ENCODE measurements at places on chromosomes 12 and 14.

GRCh38 chr12:41286426-41286825, 98.3 kb downstream of the PDZRN4 start:
- no peak for DNase-seq

DNA sequence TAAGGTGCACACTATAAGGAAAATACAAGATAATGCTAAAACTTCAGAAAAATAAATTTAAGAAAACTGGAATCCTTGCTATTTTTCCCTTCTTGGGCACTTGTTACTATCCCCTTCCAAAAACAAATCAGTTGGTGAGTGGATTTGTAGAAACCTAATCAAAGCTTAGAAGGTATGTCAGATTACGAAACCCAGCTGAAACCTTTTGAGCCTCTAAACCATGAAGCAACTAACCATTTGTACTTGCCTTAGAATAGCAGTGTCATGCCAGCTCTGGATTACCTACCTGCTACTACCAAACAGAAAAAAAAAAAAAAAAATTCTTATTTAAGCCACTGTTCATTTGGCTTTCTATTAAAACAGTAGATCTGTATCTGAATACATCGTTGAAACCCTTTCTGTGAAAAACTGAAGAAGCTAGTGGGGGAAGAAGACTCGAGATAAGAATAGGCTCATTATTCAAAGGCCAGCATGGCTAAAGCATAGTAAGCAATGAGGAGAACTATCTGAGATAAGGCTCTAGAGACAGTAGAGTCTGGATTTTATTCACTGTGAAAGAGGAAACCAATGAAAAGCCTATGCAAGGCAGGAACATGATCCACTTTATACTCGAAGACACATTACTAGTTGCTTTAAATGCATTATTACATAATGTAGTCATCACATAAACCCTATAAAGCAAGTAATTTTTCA, 30.2 kb downstream of the OSBPL8 start:
- DNase-seq: no peak

GRCh38 chr14:72430457-72430856, 463.4 kb downstream of the DPF3 start:
- no peak for DNase-seq

DNA sequence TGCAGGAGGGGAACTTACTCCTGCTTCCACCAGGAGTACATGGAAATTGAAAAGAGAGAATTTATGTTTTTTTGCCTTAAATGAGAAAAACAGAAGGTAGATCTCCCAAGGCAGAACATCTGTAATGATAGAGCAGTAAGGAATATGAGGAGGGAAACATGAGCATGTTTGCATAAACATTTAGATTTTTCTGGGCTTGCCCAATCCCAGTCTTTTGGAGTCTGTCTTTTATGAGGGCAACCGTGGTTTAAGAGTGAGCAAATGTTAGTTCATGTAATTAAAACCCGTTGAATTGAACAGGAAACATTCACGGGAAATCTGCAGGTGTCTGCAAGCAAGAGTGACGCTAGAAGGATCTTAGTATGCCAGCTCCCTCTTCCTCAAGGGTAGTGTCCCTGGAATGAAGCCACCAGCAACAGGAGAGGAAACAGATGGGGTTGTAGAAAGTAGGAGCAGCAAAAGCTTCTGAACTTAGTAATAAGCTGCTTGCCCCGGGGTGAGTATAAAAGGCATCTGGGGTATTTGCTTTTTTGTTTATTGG, 79.3 kb downstream of the ARF6 start:
- no peak for DNase-seq

GRCh38 chr14:91381801-91382670, 35.6 kb downstream of the CCDC88C start:
- DNase-seq: no peak

DNA sequence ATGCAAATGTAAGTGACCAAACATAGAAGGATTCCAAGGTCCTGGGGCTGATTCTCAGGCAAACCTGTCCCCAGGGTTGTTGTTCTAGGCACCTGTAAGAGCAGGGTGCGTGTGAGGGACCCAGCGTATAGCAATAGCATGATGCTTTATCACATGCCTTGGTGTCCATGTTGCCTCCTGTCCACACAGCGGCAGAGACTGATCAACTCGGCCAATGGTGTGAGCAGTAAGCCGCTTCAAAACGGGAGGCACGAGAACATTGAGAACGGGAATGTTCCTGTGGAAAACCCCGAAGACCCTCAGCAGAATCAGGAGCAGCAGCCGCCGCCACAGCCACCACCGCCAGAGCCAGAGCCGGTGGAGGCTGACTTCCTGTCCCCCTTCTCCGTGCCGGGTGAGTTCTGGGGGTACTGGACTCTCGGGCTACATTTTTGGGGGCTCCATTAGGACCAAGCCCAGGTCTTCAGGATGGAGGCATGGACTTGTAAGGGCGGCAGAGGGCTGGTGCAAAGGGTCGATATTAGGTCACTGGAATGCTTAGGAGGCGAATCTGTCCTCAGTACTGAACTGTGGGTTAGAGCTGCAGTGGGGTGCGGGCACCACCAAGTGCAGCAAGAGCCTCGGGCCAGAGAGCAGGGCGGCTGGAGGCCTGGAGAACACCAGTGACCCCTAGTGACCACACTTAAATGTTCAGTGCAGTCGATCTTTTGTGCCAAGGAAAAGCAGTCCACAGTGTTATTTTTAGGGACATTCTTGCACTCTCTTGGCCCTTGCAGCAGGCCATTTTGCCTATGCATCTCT, 57.2 kb upstream of the RIN3 start:
- DNase-seq: no peak

GRCh38 chr12:62656591-62657362, 190.2 kb downstream of the MON2 start:
- DNase-seq: no peak

- DNase-seq: no peak
These were observed 29.0 kb upstream of the MED13L start for GRCh38 chr12:116306506-116306905.

DNA sequence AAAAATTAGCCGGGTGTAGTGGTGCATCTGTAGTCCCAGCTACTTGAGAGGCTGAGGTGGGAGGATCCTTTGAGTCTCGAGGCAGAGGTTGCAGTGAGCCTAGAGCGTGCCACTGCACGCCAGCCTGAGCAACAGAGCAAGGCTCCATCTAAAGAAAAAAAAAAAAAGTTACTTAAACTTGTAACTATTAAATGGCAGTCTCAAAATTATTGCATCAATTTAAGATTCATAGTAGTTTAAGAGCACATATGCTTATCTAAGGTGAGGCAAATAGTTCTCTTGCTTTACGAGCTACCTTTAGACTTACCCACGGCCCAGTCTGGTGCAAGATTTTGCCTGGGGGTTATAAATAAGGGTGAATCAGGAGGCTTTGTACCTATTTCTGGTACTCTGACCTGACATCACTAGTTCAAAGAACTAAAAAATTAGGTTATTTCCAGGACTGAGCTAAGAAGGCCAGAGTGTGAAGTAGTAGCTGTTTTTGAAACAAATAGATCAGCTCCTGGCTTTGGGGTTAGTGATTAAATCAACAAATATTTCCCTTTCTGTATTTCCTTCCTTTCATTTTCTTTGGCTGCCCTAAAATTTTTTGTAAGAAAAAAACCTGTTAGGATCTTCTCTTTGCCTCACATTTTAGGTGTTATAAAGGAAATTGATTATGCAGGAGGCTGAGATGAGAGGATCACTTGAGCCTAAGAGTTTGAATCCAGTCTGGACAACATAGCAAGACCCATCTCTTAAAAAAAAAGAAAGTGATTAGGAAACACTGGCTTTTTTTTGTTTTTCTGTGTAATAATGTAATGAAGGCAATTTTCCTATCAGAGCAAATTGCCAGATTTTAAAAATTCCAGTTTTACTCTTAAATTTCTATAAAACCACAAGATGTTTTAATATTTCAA, 3.6 kb downstream of the MGAT2 start:
- DNase-seq: no peak

DNA sequence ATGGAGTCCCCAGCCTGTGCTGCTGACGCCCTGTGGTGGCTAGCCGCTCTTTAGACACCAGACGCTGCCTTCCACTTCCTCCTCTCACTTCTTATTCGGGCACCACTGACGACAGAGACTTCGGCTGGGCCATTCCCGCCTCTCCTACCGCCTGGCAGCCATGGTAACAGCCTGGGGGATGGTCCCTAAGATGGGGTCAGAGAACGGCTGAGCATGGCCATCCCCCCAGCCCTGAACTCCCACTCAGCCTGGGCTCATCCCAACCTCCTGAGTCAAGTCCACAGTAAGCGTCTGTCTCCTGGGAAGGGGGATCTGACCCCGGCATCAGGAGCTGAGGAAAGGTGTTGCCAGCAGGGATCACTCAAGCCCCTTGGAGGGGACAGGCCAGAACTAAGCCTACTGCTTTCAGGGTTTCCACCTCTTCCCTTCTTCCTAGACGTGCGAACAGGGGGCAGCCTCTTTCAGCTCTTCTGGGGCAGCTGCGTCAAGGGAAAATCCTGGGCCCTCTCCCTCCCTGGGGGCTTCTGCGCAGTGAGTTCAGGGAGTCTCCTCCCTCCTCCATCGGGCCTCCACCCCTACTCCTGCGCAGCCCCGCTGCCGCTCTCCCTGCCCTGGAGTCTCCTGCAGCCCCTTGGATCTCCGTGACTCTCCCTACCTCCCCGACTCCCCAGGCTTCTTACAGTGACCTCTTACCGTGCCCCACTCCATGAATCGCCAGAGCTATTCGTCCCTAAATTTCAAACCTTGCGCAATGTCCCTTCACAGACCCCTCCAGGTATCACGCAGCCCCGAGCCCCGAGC, 643 bp upstream of the TAMALIN start:
- no peak for DNase-seq

GRCh38 chr12:49367381-49368239, at the start of gene SPATS2:
Gene SPATS2, plus strand, starts transcription at chr12:49367462. Its CDS starts 93,551 bp downstream, at chr12:49461013.
- DNase-seq: no peak

GRCh38 chr12:11576104-11576503, 73.4 kb upstream of the ETV6 start:
- no peak for DNase-seq

- no peak for DNase-seq
These were observed 94.5 kb downstream of the TTC7B start for GRCh38 chr14:90721619-90722305.

DNA sequence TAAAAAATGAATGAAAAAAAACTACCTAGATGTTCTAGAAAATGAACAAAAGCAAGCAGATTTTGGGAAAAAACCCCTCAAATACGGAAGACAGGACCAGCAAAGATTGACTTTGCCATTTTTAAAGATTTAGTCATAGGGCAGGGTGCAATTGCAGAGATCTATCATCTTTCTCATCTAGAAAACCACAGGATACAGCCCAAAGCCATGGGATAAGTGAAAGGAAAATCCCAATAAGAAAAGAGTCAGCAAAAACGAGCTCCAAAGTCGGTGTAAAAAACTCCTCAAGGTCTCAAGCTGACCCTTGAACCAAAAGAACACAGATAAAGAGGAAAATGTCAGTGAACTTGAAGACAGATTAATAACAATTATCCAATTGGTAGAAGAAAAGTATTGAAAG, 28.0 kb downstream of the CEP290 start:
- no peak for DNase-seq

DNA sequence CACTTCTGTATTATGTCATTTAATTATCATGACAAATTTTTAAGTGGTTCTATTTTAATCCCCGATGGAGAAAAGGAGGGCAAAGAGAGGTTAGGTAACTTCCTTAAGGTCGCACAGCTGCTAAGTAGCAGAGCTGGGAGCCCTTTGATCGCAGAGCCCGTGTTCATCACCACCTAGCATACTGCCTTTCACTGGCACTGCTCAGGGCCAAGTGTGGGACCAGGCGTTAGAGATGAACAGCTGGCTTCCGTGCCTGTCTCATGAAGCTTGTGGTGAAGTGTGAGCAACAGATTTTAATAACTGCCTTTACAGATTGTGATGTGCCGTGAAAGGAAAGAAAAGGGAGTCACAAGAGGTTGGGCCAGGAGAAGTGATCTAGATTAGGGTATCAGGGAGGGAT, 273.6 kb downstream of the AKAP6 start:
- DNase-seq: no peak

- no peak for DNase-seq
These were observed 162.8 kb upstream of the TBX3 start for GRCh38 chr12:114846771-114847170.

GRCh38 chr14:23785208-23785607, 149.0 kb downstream of the DHRS2 start:
- no peak for DNase-seq

GRCh38 chr12:84810611-84811010, 102.0 kb downstream of the SLC6A15 start:
- DNase-seq: no peak

- no peak for DNase-seq
These were observed 190.7 kb upstream of the PPFIA2 start for GRCh38 chr12:81949841-81950308.

DNA sequence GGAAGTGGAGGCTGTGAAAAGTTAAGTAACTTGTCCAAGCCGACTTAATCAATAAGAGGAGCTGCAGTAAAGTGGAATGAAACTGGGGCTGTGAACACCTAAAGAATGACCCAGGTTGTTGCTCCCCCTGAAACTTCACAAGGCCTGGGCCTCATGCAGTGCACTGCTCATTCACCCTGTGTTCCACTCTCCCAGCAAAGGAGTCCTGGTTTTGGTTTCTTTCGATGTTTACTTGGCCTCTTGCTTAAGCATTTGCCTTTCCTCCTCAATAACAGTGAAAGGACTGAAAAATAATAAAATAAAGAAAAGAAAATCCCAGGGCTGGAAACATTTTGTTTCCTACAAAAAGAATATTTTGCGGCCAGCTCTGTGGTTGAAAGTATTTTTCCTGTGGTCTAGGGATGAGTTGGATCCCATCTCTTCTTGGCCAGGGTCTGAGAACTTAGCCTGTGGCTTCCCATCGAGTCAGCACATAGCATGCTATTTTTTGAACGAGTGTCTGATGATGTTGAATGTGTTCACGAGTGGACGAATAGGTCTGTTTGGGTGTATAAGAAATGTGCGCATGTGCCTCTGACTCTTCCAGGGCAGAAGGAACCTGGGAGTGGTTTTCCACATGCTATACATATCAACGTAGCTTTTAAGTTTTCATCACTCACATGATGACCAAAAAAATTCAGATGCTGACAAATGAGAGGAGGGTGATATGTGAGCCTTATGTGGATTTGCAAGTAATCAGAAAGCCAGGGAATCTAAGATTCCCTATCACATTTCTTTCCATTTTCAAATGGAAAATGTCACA, 349.8 kb downstream of the ZFP36L1 start:
- no peak for DNase-seq

DNA sequence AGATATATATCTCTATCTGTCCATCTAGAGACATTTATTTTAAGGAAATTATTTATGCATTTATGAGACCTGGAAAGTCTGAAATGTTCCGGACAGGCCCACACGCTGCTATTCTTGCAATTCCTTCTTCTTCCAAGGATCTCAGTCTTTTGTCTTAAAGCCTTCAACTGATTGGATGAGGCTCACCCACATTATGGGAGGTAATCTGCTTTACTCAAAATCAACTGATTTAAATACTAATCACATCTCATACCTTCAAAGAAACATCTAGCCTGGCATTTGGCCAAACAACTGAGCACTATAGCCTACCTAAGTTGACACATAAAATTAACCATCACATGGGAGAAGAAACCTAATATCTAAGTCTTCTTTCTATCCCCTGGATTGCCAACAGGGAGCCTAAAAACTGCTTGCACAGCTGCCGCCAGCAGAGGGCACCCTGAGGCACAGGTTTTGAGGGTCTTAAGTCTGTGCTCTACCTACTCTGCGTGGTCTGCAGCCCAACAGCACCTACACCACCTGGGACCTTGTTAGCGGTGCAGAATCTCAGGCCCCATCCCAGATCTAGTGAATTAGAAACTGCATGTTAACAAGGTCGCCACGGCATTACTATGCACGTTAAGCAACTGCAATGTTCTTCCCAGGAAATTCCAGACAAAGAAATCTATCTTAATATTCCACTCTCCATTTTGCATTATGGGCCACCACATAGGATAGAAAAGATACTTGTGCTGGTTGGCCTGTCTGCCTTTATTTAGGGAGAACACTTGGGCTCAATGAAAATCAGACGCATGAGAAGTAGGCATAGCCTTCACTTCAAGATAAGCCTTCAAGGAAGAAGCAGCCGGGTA, 249.7 kb downstream of the FOXG1 start:
- no peak for DNase-seq

All from activated gamma-delta T cell treated with anti-CD3 and anti-CD28 coated beads, Interleukin-2, amount 50 U/mL, for 16 hours (primary cell).